Activated T-helper 2 cell treated with anti-CD3 and anti-CD28 coated beads, Interferon-gamma antibody, Interleukin-2, Interleukin-4, amounts not matched to agents 10 μg/mL and 5 μg/mL and 100 μg/mL, durations not matched to agents 14 hours and 24 hours and 36 hours (primary cell): ENCODE measurements at places on chromosomes 2 and 18.

DNA sequence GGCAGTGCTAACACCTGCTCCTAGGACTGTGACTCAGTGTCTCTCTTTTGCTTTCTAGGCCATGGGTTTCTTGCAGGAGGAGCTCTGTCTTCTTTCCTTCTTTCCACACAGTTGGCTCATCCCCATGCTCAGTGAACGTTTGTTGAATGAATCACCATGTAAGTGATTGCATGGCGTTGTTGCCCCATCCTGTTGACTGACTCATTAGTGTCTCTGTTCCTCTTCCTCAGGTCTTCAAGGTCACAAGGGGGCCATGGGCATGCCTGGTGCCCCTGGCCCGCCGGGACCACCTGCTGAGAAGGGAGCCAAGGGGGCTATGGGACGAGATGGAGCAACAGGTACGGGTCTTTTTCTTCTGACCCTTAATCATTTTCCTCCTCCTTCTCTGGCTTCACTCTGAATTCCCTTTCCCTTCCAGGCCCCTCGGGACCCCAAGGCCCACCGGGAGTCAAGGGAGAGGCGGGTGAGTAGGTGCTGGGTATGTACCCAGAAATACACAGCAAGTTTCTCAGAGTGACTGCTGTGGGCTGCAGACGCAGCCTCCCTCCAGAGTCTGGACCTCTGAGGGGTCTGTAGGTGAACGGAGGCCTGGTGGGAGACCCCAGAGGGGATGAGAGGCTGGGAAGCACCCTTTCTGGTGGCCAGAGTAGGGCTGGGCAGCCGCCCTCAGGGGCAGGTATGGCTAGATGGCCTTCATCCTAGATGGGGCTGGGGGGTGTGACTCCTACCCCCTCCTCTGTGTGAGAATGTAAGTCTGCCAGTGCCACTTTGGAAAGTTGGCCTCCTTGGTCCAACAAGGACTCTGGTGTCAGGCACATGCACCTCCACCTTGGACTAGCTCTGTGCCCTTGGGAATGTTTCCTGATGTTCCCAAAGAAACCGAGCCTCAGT, 32.4 kb downstream of the MARCO start:
- no peaks in the 10 kb centered on the region for H3K4me1 ChIP-seq
- H3K36me3 ChIP-seq, result no peaks in the 10 kb centered on the region

DNA sequence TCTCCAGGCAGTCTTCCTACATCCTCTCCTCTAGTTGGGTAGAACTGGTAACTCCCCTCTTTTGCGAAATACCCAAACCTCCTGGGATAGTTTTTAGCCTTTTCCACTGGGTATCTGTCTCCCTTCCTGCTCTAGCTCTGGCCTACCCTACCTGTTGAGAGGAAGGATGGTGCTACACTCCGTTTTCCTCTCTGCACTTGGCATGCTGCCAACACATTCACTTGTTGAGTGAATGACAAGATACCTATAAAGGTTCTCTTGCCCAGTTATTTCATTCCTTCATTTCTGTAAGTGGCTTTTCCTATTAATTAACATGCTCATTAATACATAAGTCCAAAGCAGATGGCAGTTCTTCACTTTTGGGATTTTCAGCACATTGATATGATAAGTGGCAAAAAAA, 293.8 kb downstream of the CNTNAP5 start:
- no peak overlapping the region for H3K27ac ChIP-seq
- H3K4me3 ChIP-seq, result no peak overlapping the region
- no peaks in the 10 kb centered on the region for H3K4me1 ChIP-seq
- H3K36me3 ChIP-seq, result no peaks in the 10 kb centered on the region
- H3K27me3 ChIP-seq, result no peaks in the 10 kb centered on the region

- H3K27ac ChIP-seq, result no peak overlapping the region
- no peaks in the 10 kb centered on the region for H3K36me3 ChIP-seq
- H3K27me3 ChIP-seq, result peaks cover 16% of the 10 kb centered on the region
- no peak for DNase-seq
- H3K4me1 ChIP-seq, result no peaks in the 10 kb centered on the region
These were observed 38.3 kb downstream of the CRACDL start for GRCh38 chr2:98897746-98898145.

GRCh38 chr2:120307482-120307881, 38.5 kb upstream of the INHBB start:
- no peak overlapping the region for H3K4me3 ChIP-seq
- no peak overlapping the region for H3K27ac ChIP-seq
- H3K36me3 ChIP-seq, result peaks cover 18% of the 10 kb centered on the region
- H3K27me3 ChIP-seq, result no peaks in the 10 kb centered on the region
- H3K4me1 ChIP-seq, result peaks cover 16% of the 10 kb centered on the region
- no peak for DNase-seq

- no peaks in the 10 kb centered on the region for H3K4me1 ChIP-seq
- no peak overlapping the region for H3K27ac ChIP-seq
- no peaks in the 10 kb centered on the region for H3K27me3 ChIP-seq
- no peaks in the 10 kb centered on the region for H3K36me3 ChIP-seq
These were observed 145.0 kb downstream of the DCC start for GRCh38 chr18:52484977-52485376.

GRCh38 chr18:50696929-50697328, 122.9 kb downstream of the MRO start:
- H3K27ac ChIP-seq, result no peak overlapping the region
- no peaks in the 10 kb centered on the region for H3K36me3 ChIP-seq
- H3K4me3 ChIP-seq, result no peak overlapping the region
- no peak for DNase-seq
- H3K4me1 ChIP-seq, result no peaks in the 10 kb centered on the region

GRCh38 chr18:45651275-45651674, 36.0 kb downstream of the SLC14A2 start:
- DNase-seq, result no peak
- peaks cover 23% of the 10 kb centered on the region for H3K27me3 ChIP-seq
- H3K36me3 ChIP-seq, result no peaks in the 10 kb centered on the region
- H3K4me3 ChIP-seq, result no peak overlapping the region

DNA sequence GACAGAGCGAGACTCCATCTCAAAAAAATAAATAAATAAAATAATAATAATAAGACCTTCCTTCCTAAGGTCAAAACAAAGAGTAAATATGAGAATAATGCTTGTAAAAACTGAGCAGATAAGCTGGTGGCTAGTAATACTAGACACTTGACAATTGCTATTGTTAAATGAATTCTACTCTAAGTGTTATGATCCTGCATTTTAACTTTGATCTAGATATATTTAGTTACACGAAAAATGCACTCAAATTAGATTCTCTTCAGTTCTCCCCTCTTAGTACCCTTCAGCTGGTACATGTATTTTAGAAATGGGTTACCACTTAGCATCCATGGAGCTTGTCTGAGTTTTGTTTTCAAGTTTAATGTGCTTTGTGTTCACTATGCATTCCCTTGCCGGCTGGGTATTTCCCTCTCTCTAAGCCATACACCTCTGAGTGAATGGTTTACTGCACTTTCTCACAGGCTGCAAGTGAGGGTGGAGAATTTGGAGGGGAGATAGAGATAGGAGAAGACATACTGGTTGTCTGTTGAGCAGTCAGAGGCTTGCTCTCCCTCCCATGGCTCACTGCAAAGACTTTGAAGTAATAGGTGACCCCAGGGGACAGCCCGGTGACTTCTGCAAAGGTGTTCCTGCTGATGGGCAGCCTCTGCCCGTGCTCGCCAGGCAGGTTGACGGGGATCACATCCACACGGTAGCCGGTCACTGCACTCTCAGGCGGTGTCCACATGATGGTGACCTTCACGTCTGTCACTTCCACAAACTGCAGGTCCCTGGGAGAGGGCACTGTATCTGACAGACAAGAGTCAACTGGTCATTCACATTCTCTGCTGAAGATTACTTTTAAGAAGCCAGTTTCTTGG, 29.9 kb downstream of the FN1 start:
- no peak overlapping the region for H3K4me3 ChIP-seq
- no peak overlapping the region for H3K27ac ChIP-seq
- H3K27me3 ChIP-seq, result peaks cover 11% of the 10 kb centered on the region
- peaks cover 3% of the 10 kb centered on the region for H3K36me3 ChIP-seq
- no peak for DNase-seq

DNA sequence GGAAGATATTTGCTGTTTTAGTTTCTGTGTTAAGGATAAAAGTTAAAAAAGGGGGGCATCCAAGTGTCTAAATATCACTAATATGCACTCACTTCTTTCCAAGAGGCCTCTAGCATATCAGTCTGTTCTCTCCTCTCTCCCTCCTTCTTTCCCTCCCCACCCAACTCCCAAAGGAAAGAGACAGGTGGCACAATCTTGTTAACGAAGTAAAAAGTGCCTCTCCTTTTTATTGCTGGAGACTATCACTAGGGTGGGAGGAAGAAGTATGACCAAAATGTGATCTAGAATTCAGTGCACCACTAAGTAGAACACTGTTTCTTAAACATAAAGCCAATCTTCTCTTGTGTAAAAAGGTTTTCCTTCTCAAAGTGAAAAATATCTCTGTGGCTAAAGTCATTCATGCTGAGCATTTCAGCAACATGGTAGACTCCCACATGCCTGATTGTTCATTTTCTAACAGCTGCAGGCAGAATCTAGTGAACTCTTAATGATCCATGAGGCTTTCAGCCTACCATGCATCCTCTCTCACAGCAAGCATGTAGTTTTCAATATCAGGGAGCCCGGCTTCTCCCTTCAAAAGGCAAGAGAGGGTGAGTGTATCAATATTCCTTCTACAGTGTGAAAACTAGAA, 39.5 kb downstream of the RNU4ATAC start:
- H3K4me3 ChIP-seq, result no peak overlapping the region
- no peaks in the 10 kb centered on the region for H3K27me3 ChIP-seq
- H3K36me3 ChIP-seq, result peaks cover 13% of the 10 kb centered on the region
- no peak for DNase-seq

DNA sequence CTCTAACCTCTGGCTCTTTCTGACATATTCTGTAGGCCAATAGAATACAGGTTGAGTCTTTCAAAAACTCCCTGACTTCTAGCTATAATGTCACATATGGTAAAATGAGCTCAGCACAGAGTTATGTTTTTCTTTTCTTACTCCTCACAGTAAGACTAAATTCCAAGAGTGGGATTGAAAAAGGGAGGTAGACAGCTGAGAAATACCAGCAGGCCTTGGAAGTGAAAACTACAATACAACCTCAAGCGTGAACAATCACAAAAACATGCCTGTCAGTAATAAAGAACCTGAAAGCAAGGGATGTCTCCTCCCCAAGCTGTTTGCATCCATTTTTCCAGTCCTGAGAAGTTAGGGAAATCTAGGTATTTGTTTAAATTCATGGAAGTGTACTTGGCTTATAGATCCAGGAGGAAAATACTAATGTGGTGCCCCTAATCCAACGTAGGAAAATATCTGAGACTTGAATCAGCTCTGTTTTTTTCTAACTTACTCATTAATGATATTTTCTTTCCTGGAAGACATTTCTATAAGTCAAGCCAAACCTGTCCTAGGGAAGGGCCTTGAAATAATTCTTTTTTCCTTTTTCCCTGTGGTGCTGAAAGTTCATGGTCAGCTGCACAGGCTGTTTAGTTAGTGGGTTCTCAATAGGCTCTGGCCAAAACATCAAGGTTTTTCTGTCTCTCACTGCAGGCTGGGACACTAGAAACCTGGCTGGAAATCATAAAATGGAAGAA, 167.9 kb upstream of the SPATS2L start:
- DNase-seq, result no peak
- H3K27me3 ChIP-seq, result peaks cover 2% of the 10 kb centered on the region
- H3K4me1 ChIP-seq, result no peaks in the 10 kb centered on the region
- no peak overlapping the region for H3K4me3 ChIP-seq
- H3K36me3 ChIP-seq, result no peaks in the 10 kb centered on the region

GRCh38 chr2:37775908-37776250, 104.4 kb upstream of the CDC42EP3 start:
- H3K27me3 ChIP-seq, result no peaks in the 10 kb centered on the region
- no peaks in the 10 kb centered on the region for H3K4me1 ChIP-seq
- no peaks in the 10 kb centered on the region for H3K36me3 ChIP-seq
- no peak for DNase-seq

DNA sequence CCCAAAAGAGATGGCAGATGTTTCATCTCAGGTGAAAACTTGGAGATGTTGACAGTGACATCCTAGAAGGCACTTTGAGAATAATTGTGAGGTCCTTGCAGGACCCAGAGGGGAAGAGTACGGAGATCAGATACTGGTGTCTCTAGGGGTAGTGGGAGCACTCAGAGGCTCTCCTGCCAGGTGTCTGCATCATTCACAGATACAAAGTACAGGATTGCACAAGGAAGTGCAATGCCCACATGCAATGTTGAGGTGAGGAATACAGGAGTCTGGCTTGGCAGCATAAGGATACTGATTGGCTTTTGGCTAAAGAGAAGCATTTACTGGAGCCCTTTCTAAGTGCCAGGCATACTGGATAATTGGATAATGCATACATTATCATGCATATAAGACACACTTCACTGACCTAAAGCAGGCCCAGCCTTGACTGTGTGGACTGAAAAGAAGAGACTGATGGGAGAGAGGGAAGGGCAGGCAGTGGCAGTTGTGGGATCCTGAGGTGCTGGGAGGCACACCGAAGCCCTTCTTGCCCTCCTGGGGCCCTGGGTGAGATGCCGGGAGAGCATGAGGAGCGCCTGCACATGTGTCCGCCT, 31.0 kb upstream of the NCKAP5 start:
- no peak overlapping the region for H3K4me3 ChIP-seq
- no peaks in the 10 kb centered on the region for H3K36me3 ChIP-seq
- no peak overlapping the region for H3K27ac ChIP-seq
- no peak for DNase-seq
- no peaks in the 10 kb centered on the region for H3K27me3 ChIP-seq
- H3K4me1 ChIP-seq, result no peaks in the 10 kb centered on the region

- no peaks in the 10 kb centered on the region for H3K36me3 ChIP-seq
- H3K4me3 ChIP-seq, result no peak overlapping the region
- no peaks in the 10 kb centered on the region for H3K27me3 ChIP-seq
- no peak for DNase-seq
These were observed 685.4 kb upstream of the NRXN1 start for GRCh38 chr2:51717312-51717711.

- no peak overlapping the region for H3K4me3 ChIP-seq
- H3K27ac ChIP-seq, result no peak overlapping the region
- H3K36me3 ChIP-seq, result peaks cover 21% of the 10 kb centered on the region
- DNase-seq, result no peak
- H3K27me3 ChIP-seq, result no peaks in the 10 kb centered on the region
These were observed 67.2 kb downstream of the LCLAT1 start for GRCh38 chr2:30514134-30514847.

DNA sequence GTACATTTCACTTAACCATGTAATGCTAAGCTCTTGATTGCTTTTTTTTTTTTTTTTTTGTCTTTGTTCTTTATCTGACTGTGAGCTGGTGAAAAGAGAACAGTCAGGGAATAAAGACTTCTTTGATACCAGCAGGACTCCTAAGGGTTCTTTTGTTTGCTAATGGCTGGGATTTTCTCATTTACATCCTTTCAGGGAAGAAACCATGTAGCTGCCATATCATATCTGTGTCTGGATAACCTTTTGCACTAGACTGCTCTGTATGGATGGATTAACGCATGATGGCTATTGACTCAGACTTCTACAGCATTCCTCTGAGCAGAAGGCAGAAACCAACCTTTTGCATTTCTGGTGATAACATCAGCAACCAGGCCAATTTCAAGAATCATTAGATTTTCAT, 504.0 kb downstream of the LRRTM4 start:
- no peaks in the 10 kb centered on the region for H3K4me1 ChIP-seq
- H3K27me3 ChIP-seq, result no peaks in the 10 kb centered on the region
- no peak for DNase-seq
- no peaks in the 10 kb centered on the region for H3K36me3 ChIP-seq
